ENCODE measurements at places on chromosomes 12 and 14.

GRCh38 chr12:59077575-59078426 is 157.5 kb upstream of the LRIG3 start:
- DNase-seq: no peak

DNA sequence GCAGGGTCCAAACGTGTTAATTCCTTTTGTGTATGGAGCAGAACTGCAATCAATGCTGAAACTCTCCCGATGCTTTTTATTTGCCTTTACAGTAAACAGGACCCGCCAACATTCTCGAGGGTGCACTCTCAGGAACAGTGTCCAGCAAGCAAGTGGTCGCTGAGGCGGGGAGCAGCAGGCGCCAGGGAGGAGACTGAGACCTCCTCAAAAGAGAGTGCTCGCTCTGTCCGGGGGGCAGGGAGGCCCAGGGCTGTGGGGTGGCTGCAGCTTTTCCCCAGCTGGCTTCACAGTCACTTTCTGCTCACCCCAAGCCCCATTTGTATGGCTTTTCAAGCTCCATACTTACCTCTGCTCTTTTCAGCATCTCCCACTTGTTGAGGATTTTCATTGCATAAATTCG is 49.2 kb downstream of the CDC42BPB start:
- no peak for DNase-seq

- no peak for DNase-seq
Measured at GRCh38 chr14:65062096-65063075, 39.9 kb downstream of the MAX start.

GRCh38 chr14:69666690-69667211 is 55.4 kb downstream of the SUSD6 start:
- DNase-seq: no peak

DNA sequence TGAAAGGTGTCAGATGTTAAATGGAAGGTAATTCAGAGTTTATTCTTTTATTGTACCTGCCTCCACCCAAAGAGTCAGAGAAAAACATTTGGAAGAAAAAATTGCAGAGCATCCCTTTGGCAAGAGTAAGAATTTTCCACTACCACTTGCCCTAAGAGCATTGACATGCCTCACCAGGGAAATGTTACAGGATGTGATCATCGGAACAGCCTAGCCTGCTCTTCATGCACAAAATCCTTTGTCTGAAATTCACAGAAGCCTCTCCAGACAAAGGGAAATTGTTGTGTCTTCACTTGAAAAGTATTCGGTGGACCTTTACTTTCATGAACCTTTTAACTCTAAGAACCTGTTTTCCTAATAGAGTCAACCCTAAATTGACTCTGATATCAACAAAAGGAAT is 36.9 kb downstream of the ATP2A2 start:
- no peak for DNase-seq

DNA sequence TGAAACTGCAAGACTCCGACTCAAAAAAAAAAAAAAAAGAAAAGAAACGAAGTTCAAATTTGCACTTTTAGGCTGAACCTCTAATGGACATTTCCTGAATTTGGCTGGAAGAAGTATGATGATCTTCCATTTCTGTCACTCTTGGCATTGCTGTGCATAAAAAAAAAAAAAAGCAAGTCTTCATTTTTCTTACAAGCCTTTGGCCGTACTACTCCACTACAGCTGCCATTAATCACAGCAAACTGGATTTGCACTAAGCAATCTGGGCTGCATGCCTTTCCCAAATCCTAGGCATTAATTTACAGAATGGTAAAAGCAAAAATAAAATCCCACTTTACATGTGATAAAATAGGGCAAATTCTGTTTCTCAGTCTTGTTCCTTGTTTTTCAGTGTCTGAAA is 7.1 kb downstream of the CSRP2 start:
- no peak for DNase-seq

DNA sequence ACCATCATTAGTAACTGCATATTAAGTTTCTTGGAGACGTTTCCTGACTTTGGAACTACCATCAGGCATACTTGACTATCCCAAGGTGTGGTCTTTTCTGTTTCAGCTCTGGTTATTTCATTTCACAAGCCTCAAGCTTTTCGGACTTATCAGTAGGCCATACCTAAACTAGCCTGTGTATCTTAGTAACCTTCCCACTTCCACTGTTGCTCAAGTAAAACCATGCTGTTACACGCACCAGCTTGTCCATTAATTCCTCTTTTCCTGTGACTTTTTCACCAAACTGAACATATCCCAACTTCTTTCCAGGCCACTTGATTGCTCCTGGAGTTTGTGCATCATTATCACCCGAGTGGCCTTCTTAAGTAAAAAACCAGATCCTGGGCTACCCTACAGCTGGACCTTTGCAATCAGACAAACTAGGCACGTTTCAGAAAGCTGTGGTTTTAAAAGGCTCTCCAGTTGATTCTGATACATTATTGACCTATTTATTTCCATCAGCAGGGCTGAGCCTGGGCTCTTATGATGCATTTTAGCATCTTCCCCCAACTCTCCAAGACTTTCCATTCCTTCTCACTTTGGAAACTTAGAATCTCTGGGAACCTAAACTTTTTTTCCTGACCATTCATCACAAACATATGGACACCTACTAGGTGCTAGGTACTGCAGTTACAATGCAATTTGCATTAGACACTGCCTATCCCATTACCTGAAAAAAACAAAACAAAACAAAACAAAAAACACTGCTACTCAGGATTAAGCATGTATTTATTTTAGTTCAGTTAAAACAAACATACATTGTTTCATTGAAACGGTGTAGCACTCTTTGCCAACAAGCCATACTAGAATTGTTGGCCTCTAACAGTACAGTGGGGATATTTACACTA is 14.9 kb downstream of the SLC38A2 start:
- no peak for DNase-seq

GRCh38 chr12:174124-174523 is 39.8 kb downstream of the SLC6A12 start:
- DNase-seq: no peak

DNA sequence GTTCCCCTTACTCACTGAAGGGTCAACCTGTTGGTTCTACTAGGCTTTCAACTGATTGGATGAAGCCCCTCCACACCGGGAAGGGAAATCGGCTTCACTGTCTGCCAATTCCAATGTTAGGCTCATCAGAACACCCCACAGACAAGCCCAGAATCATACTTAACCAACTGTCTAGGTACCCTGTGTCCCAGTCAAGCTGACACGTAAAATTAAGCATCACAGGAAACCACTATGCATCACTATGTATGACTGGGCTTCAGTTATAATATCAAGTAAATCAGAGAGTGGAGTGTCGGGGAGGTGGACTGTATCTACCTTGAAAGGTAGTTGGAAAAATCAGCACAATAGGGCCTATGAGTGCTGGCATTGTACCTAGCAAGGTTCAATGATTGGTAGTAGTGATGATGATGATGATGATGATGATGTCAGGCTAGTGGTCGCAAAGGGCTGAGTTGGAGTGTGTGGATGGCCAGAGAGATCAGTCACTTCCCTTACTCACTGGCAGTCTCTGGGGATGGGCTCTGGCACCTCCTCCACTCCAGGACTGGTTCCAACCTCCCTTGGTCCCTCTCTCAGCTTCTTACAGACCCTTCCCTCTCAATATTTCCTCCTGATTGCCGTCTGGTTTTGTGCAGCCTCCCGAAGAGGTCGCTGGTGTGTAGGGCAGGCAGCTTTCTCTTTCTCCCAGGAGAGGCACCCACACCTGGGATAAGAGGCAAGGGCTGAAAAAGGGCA is 3.3 kb upstream of the ATG101 start:
- no peak for DNase-seq

GRCh38 chr14:87824266-87824665 is 168.7 kb downstream of the GALC start:
- DNase-seq: no peak

DNA sequence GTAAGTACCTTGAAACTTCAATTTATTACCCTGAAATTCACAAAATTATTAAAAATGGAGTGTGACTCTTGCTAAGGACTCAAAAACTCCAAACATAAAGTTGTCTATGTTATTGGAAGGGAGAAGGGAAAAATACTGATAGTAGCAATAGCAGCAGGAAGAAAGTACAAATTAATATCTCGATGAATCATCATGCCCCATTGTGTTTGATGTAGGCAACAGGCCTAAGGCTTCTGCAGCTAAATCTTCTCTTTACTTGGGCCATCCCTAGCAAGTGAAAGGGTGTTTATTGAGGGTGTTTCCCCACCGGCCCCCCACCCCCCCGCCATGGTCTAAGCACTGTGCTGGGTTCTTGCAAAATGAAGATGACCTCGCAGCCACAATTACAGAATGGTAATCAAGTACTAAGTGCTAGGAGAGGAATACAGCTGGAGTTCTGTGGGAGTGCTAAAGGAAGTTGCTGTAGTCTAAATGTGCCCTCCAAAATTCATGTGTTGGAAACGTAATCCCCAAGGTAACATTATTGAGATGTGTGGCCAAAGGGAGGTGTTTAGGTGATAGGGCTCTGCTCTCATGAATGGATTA is 76.5 kb downstream of the SNAPC1 start:
- DNase-seq: no peak

GRCh38 chr14:35159742-35160409 is 37.5 kb downstream of the PRORP start:
- no peak for DNase-seq

DNA sequence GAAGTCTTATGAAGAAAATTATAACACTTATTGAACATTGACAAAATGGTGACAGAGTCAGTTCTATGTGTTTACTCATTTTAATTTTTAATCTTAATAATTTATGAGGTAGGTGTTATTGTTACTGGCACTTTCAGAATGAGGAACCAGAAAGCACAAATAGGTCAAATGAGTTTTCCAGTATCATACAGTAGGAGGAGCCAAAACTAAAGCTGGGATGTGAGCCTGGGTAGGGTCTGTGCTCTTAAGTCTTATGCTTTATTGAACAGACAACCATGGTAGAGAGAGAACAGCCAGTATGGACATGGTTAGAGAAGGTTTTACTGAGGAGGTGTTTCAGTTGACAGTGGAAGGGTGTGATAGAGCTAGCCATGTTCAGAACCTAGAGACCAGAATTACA is 775.7 kb downstream of the TMTC2 start:
- no peak for DNase-seq

GRCh38 chr14:104486222-104486923 is 93.2 kb upstream of the C14orf180 start:
- DNase-seq: no peak

DNA sequence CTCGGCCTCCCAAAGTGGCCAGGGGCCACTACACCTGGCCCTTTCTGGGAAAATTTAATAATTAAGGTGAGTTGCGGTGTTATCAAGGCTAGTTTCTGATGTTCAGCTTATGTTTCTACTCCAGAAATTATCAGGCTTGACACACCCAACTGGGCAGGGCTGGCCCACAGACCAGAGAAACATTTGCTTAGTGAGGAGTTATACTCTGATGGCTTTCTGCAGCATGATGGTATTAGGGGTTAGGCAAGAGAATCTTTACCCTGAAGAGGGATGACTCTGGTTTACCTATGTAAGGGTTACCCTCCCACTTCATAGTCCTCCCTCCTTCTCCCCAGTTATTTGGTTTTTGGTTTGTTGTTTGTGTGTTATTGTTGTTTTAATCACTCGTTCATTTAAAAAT is 24.5 kb upstream of the HECTD1 start:
- DNase-seq: no peak

GRCh38 chr12:13195250-13195649 is 1.3 kb upstream of the EMP1 start:
- no peak for DNase-seq

DNA sequence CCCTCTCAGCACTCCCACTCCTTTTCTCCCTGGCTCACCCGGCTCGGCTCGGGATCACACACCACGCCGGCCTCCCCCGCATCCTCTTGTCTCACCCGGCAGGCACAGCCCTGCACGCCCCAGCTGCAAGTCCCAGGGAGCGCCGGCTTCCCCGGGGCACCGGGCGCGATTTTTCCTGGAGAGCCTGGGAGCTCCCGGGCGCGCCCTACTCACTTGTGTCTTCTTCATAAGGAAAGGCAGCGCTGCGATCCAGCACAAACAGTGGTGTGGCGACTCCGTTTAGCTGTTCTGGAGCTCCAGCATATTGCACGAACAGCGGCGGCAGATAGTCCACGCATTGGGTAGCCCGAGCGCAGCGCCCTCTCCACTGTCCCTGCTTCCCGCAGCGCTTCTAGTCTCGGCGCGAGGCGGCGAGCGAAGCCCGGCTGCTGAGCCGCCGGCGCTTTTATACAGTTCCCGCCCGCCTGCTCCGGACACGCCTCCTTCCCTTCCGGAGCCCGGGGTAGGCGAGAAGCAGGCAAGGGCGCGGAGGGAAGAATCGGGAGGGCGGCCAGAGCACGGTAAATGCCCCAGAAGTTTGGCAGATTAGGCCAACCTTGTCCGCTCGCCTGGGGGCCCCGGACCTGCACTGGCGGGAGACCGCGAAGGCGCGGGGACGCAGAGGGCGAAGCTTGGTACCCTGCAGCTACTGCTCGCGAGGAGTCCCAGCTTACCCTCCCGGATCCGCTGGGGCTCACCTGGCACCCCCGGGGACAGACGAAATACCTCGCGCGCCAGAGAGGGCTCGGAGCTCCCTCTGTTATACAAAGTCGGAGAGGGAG is at the start of gene KITLG:
Gene KITLG (minus strand): TSS at position 421 of the 821 bp plus-strand sequence. CDS start 193 bp downstream, at position 228.
- DNase-seq: peak; percentile 68

DNA sequence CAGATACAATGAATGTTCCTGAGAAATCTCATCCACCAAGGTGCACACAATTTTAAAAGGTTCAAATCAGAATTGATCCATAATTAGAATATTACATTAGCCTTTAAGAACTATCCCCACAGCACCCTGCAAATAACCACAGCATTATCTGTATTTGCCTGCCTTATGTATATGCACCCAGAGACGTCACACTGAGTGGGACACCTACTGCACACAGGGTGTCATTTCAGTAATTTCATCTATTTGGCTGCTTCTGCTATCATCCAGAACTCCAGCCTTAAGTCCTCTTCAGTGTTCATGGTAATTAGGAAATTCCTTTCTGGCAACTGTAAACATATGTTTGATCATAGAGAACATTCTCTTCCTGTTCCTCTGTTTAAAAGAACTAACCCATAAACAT is 298.4 kb downstream of the SYT1 start:
- DNase-seq: no peak

DNA sequence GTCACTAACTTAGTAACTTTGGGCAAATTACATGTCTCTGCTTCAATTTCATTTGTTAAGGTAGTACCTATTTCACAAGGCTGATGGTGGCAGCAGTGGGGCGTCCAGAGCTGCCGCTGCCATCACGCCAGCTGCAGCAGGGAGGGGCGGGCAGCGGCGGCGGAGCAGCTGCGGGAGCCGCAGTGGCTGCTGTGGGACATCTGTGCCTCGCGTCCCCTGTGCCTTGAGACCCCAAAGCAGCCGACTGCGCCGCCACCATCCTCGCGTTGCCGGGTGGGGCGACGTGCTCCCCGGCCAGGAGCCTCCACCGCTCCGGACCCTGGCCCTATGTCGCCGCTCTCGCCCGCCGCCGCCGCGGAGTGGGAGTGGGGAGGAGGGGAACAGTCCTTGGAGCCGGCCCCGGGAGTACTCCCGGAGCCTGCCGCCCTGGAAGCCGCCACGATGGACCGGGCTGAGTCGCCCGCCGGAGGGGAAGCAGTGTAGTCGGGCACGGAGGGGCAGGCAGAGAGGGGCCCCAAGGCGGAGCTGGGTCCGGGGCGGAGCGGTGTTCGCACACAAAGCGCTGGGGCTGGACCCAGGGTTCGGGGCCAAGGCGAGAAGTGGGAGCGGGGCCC is 51.4 kb downstream of the A2M start:
- DNase-seq: peak; percentile 73

Data from caudate nucleus (tissue), 63 donors.